ENCODE measurements at places on chromosomes 13 and 19.

DNA sequence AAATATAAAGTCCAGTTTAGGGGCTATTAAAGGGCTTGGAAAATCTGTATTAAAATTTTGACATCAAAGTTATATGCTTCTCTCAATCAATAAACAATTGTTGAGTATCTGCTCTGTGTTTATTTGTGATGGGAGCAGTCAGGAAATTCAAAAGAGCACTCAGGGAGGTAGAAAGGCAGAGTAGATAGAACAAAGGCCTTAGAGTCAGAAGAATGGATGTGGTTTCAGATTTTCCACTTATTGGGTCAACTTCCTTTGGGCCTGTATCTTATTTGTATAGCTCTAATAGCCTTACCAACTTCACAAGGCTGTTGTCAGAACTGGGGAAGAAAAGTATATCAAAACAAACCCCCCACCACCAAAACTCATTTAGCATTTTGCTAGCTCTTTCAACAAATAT, 302.6 kb downstream of the SPRY2 start:
- DNase-seq, result no peak

- DNase-seq, result no peak
These were observed 57.7 kb upstream of the NBEA start for GRCh38 chr13:34884366-34884765.

DNA sequence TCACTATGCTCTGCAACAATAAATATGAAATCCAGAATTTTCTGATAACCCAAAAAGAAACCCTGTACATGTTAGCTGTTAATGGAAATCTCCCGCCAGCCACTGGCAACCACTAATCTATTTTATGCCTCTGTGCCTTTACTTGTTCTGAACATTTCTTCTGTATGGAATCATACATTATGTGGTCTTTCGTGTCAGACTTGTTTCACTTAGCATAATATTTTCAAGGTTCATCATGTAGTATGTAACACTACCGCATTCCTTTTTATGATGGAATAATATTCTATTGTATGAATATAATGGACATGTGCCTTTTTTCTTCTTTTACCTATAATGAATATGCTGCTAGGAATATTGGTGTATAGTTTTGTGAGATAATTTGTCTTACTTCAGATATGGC, 1123.3 kb downstream of the EFNB2 start:
- no peak for DNase-seq

- DNase-seq, result no peak
These were observed at the start of gene PHLDB3 for GRCh38 chr19:43504426-43505185. Gene PHLDB3 (minus strand): TSS chr19:43504746. CDS start chr19:43504118, 628 bp downstream.

DNA sequence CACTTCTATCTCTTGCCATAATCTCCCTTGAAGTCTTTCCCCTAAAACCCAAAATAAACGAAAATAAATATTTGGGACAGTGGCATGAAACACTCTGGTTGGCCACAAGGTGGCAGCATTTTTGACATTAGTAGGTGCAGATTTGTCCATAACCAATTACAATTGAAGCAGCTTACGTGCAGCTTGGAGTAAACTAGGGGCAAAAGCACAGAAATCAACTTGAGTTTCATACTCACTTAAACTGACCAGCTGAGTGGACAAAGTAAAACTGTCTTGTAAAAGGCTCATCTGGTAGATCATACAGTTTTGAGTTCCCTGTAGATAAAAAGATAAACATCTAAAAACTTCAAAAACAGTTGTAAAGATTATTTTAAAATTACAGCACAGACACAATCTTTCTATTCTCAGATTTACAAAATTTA, 18.8 kb downstream of the PDCD5 start:
- DNase-seq, result no peak

DNA sequence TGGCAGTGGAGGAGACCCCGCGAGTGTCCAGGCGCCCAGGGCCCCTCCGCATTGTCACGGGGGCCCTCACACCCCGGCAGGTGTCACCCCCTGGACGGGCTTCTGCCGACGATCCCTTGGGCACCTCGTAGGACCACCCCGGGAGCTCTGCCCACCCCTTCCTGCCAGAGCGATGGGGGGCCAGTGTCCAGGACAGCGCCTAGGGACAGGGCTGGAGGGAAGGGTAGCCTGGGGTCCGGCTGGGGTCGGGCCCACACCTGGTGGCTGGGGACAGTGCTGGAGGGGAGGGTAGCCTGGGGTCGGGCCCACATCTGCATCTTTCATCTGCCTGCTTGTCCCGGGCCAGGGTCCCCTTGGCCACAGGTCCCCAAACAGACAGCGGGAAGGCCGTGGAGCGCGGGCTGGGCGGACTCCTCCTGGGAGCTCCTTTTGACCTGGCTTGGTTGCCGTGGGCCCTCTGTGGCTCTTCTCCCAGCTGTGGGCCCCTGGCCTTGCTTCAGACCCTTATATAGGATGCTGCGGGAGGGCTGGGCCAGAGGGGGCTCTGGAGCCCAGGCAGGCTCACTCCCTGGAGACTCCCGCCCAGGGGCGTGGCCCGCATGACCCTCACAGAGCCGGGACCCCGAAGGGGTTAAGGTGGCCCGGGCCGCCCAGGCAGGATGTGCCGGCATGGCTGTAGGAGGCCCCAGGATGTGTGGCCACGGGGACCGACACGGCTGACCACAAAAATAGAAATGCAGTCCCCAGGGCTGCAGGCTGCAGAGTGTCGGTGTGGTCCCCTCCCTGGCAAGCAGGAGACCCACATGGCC, 74.1 kb upstream of the MCF2L start:
- DNase-seq, result no peak

- no peak for DNase-seq
These were observed 2.9 kb downstream of the SBNO2 start for GRCh38 chr19:1170938-1171754.

DNA sequence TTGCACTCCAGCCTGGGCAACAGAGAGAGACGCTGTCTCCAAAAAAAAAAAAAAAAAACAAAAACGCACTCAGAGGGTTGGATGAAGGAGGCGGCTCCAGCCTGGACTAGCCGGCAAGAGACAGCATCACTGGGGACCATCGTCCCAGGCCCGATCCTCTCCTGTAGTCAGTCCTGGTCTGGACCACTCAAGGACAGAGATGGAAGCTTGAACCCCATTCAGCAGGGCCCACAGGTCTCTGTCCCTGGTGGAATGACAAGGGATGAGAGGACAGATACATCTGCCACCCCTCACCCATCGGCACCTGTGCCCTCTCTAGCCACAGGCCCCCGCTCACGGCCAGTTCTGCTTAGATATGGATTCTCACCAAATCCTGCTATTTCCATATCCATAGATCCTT, 14.0 kb downstream of the ADGRE5 start:
- no peak for DNase-seq

- DNase-seq, result no peak
These were observed 394.9 kb downstream of the DLEU7 start for GRCh38 chr13:50448535-50448998.

GRCh38 chr19:56477429-56478338, 539 bp upstream of the ZNF667 start:
- DNase-seq, result peak; percentile 42

DNA sequence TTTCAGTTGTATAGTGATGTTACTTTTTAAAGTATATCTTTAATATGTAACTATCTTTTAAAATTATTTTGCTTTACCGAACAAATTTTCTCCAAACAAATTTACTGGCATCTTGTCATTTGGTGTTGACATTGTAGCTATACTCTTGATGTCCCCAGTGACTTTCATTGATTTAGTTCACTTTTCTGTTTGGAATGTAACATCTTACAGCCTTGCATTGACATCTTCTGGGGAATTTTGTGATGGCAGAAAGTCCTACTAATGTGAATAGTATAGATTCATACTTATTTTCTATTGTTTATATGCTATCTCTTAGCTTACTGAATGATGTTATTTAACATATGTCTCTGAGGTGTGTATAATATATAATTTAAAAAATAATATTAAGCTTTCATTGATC, 800.9 kb upstream of the ATXN8OS start:
- no peak for DNase-seq

- no peak for DNase-seq
These were observed 388.1 kb downstream of the KCNRG start for GRCh38 chr13:50403311-50403710.

- no peak for DNase-seq
These were observed 2.4 kb upstream of the RHPN2 start for GRCh38 chr19:33067121-33067520.

GRCh38 chr13:47230155-47230554, 333.3 kb upstream of the HTR2A start:
- no peak for DNase-seq

DNA sequence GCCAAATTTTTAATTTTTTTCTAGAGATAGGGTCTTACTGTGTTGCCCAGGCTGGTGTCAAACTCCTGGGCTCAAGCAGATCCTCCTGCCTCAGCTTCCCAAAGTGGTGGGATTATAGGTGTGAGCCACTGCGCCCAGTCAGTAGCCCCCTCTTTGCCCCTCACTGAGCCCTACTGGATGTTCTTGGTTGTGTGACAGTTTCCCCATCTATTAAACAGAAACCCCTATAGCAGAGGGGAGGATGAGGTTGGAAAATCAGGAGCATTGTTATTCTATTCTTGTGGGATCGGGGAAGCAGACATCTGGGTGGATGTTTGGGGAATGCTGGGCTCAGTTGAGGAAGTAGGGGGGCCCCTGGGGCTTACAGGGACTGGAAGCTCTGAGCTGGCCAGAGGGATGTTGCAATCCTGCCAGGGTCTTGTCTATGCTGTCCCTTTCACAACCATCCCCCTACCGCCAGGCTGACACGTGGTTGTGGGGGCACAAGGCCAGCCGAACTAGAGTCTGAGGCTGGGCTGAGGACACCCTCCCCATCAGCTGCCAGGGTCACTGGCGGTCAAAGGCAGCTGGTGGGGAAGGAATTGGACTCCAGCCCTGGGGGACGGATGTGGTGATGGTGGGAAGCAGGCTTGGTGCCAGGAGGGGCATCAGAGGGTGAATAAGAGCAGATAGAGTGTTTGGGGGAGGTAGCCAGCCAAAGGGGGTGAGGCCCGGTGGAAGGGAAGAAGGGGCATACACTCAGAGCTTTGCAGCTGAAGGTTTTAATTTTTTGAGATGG, 10.9 kb downstream of the APOC1 start:
- DNase-seq, result no peak

GRCh38 chr19:48133094-48133493, 22.5 kb upstream of the PLA2G4C start:
- DNase-seq, result no peak

- no peak for DNase-seq
These were observed 32.9 kb upstream of the CPB2 start for GRCh38 chr13:46137627-46138317.

DNA sequence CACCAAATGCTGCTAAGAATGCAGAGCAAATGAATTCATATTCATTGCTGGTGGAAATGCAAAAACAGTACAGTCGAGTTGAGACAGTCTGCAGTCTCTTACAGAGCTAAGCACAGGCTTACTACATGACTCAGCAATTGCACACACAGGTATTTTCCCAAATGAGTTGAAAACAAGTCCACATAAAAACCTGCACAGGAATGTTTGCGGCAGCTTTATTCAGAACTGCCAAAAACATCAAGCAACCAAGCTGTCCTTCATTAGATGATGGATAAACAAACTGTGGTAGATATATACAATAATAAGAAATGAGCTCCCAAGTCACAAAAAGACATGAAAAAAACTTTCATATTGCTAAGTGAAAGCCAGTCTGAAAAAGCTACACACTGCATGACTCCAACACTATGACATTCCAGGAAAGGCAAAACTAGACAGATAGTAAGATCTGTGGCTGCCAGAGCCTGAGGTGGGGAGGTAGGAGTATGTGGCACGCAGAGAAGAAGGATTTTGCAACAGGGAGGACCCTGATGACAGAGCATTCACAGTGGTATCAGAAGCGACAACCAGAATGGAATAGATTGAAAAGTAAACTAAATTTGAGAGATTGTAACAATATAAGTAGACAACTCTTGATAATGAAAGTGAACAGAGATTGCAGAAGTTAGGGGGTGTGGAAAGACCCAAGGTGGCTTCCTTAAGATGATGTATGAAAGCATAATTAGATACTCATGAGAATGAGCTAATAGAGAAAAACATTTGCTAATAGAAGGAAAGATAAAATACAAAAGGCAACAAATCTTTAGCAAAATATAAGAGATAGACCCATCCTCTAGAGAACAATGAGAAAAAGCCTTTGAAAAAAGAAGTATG, 52.7 kb downstream of the TSC22D1 start:
- no peak for DNase-seq

- DNase-seq, result no peak
These were observed 3.4 kb upstream of the POLD1 start for GRCh38 chr19:50380751-50381151.

DNA sequence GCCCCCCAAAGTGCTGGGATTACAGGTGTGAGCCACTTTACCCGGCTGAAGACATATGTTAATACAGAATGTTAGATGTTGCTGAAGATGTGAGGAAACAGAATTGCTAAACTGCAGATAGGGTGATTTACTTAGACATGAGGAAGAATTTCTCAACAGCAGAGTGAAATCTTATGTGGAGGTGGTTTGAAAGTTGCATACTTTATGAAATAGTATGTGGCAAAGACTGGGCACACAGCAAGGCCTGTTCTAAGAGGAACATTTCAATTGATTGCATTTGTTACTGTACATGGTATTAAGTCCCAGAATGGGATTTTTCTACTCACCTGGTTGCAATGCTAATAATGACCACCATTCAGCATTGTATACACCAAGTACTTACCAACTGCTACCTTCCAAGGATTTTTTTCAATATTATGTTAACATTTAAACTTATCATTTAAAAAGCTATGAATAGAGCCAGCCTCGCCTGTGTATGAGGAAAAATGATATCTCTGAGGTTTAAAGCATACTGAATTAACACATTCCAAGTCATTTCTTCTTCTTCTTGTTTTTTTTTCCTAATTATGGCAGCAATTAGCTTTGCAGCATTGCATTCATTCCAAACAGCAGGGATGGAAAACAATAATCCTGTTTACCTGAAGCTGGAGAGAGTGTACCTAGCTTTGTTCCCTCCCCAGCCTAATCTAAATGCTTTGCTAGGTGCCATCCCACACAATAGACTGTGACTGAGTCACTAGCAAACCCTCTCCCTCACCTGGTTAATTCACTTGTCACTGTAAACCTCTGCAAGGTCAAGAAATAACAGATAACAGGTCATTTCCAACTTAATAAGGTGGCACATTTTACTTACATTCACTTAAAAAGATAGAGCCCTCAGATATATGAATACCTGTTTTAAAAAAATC, 19.4 kb upstream of the KLF5 start:
- DNase-seq, result no peak

DNA sequence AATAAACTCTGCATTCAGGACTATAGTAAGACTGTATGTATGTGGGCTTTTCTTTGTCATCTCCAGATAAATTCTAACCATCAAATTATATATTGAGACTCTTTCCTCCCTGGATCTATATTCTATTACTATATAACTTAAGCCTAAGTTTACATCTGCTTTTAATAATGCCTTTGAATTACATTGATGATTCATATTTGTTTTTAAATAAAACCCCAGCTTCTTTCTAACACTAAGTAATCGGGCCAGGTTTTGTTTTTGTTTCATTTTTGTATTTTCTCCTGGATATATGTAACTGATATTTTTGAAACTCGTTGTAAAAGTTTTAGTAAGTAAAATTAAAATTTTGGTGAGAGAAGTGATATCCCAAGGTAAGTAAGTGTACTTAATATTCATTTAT, 1599.1 kb downstream of the PCDH9 start:
- no peak for DNase-seq

GRCh38 chr19:31910224-31910623, 435.2 kb upstream of the ZNF507 start:
- no peak for DNase-seq
